ENCODE measurements at places on chromosomes 5 and 9.

- DNase-seq = no peak
Measured at GRCh38 chr5:179333796-179334761, 11.2 kb downstream of the ADAMTS2 start.

DNA sequence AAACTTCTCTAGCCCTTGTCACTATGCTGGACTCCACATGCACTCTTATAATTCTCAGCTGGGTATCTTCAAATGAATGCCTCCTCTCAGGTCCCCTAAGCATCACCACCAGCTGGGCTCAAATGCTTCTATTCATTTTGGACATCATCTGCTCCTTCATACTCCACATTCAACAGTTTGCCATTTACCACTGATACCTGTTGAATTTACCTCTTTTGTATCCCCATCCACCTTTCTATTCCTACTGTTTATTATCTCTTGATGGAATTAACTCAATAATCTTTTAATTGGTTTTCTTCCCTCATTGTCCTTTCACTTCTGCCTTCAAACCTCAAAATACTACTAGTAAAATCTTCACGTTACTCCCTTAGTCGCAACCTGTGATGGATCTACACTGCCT lies 14.5 kb downstream of the RANBP6 start:
- DNase-seq = no peak

DNA sequence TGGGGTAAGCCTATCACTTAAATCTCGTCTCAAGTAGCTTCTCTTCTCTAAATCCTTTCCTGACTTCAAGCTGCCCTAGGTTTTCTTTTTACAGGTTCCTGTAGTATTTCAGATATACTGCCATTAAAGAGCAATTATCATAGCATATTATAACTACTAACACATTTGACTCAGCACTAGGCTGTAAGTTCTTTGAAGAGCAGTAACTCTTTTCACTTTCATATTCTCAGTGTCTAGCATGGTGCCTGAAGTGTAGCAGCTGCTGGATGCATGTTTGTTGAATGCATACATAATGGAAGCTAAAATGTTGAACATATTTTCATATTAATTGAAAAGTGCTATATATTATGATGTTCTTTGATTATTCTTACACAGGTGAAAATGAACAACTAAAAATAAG lies 22.5 kb downstream of the CCDC152 start:
- no peak for DNase-seq

- no peak for DNase-seq
Measured at GRCh38 chr5:148996270-148996669, 66.6 kb downstream of the SH3TC2 start.

DNA sequence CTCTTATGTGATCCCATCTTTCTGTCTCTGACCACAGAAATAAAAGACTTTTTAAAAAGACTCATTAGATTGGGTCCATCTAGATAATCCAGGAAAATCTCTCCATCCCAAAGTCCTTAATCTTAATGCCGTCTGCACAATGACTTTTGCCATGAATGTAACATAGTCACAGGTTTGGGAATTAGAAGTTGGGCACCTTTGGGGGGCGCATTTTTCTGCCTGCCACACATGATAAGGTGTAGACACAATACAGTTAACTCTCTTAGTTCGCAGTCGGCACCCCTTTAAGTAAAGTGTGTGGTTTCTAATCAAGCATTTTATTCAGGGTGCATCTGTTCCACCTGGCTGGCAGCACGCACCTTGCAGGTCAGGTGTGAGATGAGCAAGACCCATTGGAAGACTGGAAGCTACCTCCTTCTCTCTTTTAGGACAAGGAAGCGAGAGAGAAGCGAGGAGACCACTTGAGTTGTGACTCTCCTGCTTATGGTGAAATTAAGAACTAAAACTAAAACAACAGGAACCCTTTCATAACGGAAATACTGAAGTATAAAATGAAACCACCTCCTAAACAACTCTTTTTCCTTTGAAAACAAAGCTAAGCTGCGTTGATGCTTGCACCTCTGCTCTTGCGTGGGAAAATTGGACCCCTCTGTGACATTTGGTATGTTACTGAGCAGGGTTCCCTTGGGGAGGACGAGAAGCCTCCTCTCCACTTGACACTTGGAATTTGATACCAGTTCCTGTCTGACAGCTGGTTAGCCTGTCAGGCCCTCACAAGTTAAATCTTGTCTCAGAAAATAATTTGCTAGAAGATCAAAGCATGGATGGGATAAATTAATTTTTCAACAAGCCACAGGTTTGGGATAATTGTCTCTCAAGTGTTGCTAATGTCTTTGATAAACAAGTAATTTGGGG lies 304.6 kb upstream of the DMRT1 start:
- no peak for DNase-seq

Data from stimulated activated CD8-positive, alpha-beta memory T cell treated with anti-CD3 and anti-CD28 coated beads, Interleukin-4, amount 100 ng/mL, for 1 hour (primary cell).